ENCODE measurements at places on chromosomes 5 and 9.

DNA sequence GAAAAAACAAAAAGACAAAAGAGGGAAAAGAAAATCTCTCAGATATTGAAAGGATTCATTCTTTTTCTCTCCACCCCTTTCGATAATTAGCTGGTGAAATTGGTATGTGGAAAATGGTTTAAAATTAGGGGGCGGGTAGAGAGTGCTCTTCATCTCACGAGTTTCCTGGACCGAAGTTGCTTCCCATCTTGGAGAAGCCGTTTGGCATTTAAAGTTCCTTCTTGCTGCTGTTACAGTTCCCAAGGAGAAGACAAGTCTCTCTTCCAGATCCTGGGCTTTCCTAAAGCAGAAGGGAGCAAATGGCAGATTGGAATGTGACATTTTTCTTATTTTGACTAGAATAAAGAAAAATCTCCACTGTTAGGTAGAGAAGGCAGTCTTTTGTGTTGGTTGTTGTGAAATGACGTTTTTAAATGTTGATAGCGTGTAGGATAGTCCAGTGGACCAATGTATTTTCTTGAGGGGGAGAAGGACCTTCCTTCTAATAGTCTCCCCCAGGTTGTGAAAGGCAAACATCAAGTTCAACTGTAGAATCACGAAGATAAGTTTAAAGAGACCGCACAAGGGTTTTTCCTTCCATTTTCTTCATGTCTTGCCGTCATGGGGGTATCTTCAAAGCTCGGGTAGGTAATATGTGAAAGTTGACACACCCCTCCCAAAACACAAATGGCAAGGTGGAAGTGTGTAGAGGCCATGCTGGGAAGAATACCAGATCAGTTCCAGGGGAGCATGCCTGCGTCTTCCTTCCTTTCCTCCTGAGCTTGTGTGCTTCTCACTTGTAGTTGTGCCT lies 77.5 kb downstream of the EHMT1 start:
- DNase-seq: no peak

DNA sequence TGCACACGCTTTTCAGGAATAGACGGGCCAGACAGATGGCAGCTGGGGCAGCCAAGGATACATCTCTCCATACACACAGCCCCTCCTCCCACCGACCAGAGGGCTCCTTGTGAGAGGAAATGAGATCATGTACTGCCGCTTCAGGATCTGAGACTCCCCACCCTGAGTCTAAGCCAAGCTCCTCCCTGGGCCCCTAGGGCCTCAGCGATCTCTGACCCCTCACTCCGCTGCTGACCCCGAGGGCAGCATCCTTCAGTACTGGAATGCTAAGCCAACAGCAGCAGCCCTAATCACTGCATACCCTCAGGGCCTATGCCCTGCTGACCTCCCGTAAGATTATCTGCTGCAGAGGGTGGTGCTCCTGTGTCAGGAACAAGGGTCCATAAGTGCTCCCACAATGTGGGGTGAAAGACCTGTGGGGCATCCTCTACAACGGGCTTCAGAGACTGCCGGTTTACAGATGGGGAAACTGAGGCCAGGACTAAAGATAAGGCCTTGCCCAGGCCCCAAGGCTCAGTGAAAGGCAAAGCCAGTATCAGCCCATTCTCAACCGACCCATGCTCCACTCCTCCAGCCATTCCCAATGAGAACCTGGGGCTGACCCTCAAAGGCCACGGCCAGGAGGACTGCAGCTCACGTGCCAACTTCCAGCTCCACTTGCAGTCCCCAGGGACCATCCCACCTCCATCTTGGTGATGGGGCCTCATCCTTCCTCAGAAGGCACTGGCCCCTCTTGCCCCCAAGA lies 37.5 kb downstream of the BICD2 start:
- DNase-seq: no peak

DNA sequence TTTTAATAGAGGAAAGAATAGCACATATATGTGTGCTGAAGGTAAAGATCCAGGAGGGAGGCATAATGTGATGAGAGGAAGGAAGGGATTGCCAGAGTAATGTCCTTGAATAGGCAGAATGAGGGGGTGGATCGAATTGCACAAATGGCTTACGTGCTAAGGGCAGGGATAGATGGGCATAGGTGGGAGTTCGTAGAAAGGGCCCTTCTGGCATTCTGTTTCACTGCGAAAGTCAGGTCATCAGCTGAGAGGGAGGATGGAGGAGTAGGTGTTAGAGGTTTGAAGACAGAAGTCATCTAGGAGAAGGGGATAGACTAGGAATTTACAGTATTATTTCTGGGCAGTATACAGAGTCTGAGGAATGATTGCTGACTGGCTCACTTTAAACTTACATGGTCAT lies 32.1 kb downstream of the CNOT6 start:
- no peak for DNase-seq

DNA sequence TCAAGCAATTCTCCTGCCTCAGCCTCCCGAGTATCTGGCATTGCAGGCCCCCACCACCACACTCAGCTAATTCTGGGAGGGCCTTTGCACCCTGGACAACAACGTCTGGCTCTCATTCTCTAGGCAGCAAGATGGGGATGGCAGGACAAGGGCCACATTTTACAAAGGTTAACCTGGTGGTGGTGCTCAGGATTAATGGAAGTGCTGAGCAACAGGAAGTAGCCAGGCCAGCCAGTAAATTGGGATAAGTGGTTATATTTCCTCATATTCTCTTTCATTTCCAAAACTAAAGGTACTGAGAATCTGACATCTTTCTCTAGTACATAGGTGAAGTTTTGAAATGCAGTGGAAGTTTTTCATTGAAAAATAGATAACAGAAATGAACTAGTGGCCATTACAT lies 24.7 kb upstream of the ASPN start:
- no peak for DNase-seq

- DNase-seq: no peak
Measured at GRCh38 chr5:82347201-82347865, 69.2 kb upstream of the RPS23 start.

GRCh38 chr9:124281931-124282371 lies 24.2 kb downstream of the NEK6 start:
- no peak for DNase-seq

GRCh38 chr5:441996-442334 lies 1.0 kb upstream of the EXOC3 start:
- no peak for DNase-seq

DNA sequence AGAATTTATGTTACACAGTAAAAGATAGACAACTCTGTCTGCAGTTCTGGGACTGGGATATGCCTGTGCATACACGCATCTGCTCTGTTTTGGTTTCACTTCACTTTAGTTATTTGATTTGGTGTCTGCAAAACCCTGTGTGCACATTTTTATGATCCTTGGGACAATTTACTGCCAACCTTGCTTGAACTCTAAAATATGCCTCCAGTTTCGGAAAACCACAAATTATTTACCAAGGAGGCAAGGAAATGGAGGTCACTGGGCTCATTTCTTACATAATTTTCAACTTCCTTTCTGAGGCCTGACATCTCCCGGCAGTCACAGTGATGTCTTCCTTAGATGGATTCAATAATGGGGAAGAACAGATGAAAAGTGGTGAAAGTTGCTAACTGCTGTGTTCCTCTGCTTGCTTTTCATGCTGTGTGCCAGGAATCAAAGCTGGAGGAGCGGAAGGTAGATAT lies 61.2 kb upstream of the TAF11L2 start:
- no peak for DNase-seq
